ENCODE measurements at places on chromosomes 16 and 17.
A peak's percentile ranks its signal among the peaks of the same experiment; 100 is the strongest.

DNA sequence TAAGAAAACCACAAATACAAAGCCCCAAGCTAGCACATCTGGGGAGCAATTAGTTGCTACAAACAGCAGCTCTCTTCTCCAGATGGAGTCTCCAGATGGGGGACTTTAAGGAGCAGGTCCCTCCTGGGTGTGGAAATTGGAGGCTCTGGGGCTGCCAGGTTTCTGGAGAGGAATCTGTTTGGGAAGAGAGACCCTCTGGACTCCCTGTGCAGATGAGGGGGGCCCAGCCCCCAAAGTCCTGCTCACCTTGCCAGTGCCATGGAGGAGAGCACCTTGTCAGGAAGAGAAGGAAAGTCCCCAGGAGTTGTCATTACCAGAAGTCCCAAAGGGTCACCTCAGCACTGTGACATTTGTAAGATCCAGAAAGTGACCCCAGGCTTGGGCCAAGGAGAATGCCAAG is 14.8 kb downstream of the TEKT5 start:
- no peak for DNase-seq

- DNase-seq = no peak
Measured at GRCh38 chr17:43882761-43883415, 24.4 kb downstream of the MPP2 start.

- no peak for DNase-seq
Measured at GRCh38 chr17:347309-347899, 5.2 kb downstream of the RPH3AL start.

DNA sequence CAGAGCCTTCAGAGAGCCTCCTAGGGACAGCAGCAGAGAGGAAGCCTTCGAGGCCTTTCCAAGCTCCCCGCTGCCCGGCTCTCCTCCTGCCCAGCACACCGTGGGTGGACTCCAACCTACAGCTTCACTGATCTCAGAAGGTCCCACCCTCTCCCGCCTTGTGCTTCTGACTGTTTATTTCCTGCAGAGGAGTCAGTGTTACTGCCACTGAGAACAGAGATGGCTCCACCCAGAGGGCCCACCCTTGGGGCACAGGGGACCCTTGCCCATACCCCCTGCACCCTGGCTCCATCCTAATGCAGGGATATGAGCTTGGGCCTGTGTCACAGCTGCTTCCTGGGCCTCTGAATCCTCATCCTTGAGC is 52.8 kb upstream of the TOB1 start:
- peak; percentile 35 for DNase-seq

GRCh38 chr16:22054847-22055590 is 37.3 kb upstream of the VWA3A start:
- DNase-seq = no peak

DNA sequence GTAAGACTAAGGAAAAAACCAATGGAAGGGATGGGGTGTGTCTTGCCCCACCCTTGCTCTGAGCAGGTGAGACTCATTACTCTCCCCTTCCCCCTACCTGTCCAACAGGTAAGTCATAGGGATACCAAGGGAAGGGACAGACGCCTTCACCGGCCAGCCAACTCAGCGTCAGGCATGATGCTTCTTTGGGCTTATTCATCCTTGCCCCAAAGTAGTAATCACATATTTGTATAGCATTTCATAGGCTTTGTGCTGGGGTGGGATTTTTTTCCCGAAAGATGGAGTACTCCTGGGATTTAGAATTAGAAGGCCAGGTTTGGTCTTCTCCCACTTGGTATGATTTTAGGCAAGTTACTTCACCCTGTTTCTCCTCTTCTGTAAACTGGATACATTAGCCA is 509 bp upstream of the JUP start:
- no peak for DNase-seq

DNA sequence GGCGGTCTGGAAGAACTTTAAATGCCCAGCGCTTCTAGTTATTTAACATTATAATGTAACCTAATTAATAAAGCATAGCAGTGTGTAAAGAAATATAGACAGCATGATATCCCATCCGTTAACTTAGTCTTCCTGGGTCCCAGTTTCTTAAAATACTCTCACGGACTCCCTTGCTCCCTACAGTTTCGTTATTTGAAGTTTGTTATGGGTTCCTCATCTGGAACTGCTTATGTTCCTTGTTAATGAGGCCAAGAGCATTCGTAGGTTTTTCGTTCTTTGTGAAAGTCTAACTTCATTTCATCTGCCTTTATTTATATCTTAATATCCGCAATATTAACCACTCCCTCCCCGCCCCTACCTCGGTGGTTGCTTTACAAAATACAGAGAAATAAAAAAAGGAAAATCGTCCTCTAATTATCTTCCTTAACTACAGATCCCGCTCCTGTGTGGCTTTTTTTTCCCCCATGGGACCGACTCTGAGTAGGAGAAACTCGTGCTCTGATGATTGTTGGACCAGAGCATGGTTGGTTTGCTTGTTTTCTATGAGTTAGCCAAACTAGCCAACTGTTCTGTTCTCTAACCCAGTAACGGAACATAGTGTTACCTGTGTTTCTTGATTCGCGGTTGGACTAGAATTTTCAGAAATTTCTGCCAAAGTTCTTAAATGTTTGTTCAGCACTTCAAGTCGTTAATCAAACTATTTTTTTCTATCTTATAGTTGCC is 863 bp downstream of the ADPRM start:
- DNase-seq = peak; percentile 10

DNA sequence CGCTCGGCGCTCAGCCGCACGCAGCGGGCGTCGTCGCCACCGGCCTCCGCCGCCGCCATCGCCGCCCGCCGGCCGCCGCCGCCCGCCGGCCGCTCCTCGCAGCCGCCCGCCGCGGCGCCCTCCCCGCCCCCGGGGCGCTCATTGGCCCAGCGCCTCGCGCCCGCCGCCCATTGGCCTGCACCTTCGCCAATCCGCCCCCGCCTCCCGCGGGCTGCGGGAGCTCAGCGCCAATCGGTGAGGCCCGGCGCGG is at the start of gene PGP:
Gene PGP (minus strand): TSS at position 122 of the 250 bp plus-strand sequence. CDS start 63 bp downstream, at position 59.
- DNase-seq = no peak

DNA sequence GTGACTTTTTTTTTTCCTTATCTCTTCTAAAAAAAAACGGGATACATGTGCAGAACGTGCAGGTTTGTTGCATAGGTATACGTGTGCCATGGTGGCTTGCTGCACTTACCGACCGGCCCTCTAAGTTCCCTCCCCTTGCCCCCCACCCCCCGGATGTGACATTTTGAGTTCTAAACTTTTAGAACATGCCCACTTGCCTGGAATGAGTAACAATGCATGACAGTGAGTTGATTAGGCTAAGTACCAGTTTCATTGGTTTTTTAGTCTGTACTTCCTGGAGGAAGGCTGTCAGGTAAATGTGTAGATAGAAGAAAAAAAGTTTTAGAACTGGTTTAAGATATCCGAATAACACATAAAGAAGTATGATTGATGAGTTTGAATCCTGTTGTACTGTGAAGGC is 4.0 kb downstream of the BPTF start:
- no peak for DNase-seq

DNA sequence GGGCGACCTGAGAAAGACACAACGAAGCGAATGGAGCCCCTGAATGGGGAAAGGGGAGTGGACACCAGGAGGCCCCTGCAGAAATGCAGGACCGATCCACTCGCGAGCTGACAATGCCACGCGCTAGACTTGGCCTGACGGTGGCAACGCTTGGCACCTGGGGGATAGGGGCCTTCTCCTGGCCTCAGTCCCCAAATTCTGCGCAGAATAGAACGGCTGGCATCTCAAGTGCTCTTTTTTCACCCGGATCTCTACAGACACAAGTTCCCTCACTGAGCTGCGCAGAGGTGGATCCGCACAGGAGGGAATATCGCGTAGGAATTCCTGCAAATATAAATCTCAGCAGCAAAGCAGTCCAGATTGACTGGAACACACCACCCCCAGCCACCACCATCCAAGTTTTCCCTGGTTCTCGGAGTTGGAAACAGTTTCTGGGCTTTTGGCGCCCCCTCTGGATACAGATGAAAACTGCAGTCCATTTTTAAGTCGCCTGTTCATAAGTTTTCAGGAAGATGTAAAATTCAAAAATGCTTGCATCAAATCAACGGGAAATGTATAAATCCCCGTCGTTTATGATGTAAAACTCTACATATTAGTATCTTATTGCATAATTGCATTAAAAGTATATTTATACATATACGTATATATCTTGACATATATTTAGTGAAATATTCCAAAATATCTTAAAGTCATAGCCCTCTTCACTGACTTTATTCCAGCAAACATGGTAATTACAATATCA is 2.3 kb upstream of the SOX9 start:
- DNase-seq = peak; percentile 88

- DNase-seq = peak; percentile 84
Measured at GRCh38 chr17:50547035-50547735, at the start of gene SPATA20. Gene SPATA20, plus strand, starts transcription at chr17:50547174. Its CDS starts 35 bp downstream, at chr17:50547209.

GRCh38 chr17:60548990-60549389 is 22.9 kb upstream of the APPBP2 start:
- DNase-seq = no peak

DNA sequence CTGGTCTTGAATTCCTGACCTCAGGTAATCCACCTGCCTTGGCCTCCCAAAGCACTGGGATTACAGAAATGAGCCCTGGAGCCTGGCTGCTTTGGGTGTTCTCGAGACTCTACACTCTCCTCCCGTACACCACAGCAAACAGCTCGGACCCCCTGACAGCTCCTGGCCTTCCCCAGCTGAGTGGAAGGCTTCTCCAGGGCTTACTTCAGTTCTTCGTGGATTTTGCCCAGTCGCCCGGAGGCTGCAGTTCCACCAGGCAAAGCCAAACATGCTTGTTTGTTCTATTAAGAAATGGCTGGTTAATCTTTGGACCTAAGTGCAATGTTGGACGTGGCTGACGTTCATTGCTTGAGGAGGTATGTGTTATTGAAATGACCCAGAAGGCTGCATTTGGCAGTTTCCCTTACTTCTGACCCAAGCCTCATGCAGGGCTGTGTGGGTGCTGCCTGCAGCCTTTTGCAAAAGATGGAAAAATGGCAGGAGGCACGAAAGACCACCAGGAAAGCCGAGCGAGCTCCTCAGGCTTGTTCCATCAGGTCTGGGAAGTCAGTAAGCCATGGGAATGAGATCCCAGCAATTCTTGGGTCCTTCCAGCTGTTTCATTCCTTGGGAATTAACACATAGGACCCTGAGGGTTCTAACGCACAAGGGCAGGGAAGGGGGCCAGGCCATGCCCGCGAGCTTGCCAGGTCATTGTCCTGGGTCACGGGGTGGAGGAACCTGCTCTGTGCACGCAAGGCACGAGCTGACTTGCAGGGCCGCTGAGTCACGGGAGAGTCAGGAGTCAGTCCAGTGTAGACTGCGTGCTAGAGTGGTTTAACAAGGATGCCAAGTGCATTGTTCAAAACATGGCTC is 23.9 kb upstream of the KLHDC4 start:
- peak; percentile 86 for DNase-seq

GRCh38 chr17:74282587-74283370 is 8.7 kb downstream of the DNAI2 start:
- DNase-seq = no peak

- DNase-seq = no peak
Measured at GRCh38 chr17:80844418-80844990, 147.1 kb upstream of the CHMP6 start.

- DNase-seq = no peak
Measured at GRCh38 chr17:79586131-79586530, 24.7 kb downstream of the RBFOX3 start.

DNA sequence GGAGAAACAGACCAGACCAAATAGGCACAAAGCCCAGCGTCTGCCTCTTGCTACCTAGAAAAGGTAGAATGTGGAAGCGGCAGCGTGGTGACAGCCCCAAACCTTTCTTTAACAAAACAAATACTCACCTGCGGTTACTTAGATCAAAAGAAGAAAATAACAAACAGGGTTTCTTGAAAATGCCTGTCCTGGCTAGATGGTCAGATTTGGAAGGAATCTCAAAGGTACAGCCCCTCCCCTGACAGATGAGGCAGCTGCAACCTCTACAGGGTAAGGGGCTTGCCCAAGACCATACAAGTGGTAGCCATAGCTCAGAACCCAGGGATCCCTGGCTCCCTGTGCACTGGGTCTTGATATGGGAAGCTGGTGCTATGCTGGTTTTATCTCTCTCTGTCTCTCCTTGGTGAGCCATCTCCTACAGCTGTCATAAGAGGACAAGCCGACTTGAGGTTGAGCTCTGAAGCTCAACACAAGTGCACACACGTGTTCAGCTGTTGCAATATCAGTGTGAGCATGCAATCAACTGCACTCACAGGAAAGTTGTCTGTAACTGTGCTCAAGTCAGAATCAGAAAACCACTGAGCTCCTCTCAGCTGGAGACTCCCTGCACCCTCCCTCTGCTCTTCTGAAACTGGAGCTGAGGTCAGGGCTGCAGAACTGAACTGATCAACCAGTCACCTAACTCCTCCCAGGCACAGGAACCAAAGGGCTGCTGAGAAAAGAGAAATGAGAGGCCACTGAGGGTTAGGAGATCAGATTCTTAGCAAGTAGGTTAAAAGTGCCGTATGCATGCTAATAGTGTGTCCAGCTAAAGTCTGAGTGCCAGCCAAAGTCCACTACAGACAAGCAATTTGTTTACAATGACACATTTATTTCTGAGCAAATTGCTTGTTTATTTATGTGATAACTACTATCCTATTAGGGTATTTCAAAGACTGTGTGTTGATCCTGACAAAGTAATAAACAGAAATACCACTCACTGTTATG is 6.1 kb upstream of the RNF157 start:
- DNase-seq = peak; percentile 53

DNA sequence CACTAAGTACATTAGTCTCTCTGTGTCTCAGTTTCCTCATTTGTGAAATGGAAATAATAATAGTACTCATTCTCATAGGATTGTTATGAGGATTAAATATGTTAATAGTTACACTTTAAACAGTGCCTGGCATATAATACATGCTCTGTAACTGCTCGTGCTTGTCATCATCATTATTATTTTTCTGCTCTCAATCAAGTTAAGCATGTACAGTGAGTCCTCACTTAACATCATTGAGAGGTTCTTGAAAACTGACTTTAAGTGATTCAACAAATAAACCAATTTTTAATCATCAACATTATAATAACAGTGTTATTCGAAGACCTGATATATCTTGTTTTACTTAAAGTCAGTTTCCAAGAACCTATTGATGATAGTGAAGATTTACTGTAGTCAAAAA is 322.3 kb downstream of the ZFHX3 start:
- DNase-seq = no peak

DNA sequence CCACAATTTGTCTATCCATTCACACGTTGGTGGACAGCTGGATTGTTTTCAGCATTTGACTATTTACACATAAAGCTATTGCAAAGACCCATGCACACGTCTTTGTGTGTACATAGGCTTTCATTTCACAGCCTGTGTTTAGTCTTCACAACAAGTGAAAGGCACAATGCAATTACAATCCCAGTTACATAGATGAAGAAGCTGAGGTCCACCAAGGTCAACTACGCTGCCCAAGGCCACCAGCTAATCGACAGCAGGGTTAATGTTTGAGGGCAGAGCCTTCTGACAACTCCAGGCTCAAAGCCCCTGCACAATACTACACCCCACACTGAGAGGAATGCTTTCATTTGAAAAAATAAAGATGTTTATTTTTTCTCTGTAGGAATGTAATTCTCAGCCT is 93.6 kb upstream of the CDH13 start:
- DNase-seq = no peak

GRCh38 chr16:27323781-27324561 is 10.2 kb downstream of the IL4R start:
- DNase-seq = no peak
